ENCODE measurements at places on chromosomes 5 and 9.

DNA sequence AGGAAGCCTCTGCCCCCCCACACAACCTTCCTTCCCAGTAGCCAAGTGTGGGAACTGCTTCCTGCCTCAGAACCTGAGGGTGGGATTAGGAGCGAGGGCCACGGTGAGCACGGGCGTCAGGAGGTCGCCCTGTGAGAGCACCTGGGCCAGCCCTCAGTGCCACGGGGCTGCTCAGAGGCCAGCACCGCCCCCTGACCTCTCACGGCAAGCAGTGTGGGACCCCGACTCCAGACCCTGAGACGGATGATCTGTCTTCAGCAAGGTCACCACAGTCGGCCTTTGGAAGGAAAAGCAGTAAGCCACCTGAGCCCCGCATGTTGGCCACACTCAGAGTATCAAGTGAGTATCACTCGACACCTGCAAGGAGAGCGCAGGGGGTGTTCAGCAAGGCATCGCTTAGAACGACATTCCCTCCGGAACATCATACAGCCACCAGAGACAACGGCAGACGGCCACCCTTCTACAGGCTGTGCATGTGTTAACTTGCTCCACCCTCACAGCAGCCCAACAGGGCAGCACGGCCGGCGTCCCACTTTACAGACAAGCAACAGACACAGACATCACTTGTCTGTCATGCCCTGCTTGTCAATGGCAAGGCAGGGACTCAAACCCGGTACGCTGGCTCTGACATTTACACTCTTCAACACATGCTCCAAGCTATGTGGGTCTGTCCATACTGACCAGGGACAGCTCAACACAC is 50.2 kb downstream of the IPPK start:
- DNase-seq = no peak

DNA sequence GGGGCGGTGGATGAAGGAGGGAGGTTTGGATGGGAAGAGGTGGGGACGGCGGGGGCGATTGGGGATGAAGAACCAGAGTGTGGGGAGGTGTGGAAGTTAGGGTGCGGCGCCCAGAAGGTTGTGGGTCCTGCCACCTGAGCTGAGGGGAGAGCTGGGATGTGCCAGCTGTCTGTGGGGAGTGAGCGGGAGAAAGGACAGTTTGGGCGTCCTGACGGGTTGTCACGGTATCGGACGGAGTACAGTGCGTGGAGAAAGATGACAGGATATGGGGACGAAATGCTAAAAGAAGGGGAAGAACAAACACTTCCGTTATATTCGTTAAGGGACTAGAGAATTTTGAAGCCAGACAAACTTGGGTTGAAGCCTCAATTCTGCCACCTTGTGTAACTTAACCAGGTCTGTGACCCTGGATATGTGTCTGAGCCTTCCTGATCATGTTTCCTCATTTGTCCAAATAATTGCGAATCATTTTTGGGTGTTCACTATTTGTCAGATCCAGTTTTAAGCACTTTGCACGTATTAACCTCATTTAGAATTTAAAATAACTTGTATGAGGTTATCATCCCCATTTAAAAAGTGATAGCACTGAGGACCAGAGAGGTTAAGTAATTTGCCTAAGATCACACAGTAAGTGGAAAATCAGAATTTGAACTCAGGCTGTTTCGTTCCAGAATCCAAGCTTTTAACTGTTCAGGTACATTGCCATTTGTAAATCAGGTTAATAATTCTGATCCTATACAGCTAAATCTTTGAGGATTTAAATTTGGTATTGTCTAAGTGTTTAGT is 689 bp downstream of the CNTRL start:
- no peak for DNase-seq

DNA sequence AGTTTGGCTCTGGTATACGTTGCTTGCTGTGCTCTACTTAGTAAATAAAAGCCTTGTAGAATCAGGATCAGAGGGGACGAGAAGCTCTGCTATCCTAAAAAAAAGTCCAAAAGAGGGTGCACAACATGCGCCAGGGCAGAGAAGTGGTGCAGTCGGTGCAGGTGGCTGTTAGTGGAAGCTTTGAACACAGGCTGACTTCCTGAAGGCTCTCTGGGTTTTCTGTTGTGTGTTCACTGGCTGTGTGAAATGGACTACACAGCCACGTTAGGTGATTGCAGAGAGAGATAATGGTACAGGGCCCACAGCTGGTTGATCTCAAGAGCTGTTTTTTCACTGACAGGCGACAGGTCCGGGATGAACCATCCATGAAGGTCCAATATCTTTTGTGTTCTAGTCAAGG is 167.4 kb downstream of the TMEM167A start:
- DNase-seq = no peak

GRCh38 chr9:19641046-19641445 is 147.8 kb downstream of the SLC24A2 start:
- DNase-seq = no peak

GRCh38 chr5:141757402-141757801 is 75.4 kb upstream of the ARAP3 start:
- DNase-seq = peak; percentile 22

DNA sequence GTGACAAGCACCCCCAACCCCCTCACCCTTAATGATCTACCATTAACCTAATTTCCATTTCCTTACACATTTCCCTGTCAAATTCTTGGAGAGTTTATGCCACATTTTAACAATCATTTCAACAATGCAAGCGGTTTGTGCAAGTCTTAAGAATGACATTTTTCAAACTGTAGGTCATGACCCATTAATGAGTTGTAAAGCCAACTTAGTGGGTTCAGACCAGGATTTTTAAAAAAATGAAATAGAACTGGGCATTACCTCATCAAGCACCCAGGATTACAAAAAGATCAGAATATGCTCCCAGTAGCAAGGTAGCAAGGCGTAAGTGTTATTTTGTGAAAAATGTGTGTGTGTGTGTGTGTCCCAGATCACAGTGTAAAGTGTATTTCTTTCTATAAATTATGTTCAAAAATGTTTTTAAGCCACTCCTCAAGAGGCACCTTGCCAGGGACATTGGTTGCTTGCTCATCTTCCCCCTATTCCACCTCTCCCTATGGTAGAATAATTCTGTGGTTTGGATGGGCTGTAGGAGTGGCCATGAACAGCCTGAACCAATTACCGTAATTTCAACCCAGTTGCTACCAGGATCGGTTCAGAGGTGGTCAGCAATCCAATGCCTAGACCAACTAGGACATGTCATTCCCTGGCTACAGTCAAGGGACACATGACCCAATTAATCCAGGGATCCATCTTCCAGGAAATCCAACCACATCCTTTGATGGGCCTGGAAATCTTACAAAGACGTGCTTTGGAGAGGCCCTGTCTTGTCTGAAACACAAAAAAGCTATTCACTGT is 14.4 kb upstream of the TGFBR1 start:
- no peak for DNase-seq

DNA sequence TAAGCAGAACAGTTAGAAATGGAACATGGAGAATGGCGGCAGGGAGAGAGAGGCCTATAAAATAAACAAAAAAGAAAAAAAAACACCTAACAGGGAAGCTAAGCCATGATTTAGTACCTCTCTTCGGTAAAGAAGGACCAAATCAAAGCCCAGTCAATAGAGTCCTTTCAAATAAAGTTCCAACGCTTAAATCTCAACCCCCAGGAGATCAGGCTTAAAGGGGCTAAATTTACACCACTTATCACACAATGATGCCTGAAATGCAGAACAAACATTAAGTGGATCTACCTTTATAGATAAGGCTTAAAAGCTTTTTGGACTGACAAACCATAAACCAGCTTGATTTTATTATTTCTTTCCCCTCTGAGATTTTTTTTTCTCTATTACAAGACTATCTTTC is 66.3 kb downstream of the PRELID2 start:
- DNase-seq = no peak

DNA sequence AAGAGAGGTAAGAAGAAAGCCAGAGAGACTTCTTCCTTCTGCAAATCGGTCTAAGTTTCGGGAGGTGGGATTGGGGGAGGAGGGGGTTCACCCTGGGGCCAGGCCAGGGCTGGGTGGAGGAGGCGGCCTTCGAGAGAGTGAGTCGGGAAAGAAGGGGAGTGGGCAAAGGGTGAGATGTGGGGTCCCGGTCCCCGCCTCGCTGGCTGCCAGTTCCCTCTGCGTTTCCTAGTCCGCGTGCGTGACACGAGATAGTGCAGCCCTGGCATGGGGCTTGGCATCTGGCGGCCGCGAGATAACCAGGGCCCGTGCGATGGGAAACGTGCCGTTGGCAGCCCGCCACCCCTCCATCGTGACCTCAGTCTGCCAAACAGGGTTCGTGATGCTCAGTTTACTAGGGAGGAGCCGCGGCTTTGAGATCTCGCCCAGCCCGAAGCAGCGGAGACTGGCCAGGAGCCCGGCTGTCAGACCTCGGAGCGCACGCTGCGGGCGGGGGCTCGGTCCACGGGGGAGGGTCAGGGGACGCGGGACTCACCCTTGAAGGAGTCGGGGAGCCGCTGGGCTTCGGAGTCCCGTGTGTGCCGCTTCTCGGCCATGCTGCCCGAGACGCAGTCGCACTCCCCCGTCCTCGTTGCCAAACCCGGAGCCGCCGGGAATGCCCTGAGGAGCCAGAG is at the start of gene STOM:
Gene STOM, minus strand, starts transcription at position 656 of the 671 bp plus-strand sequence. Its CDS starts 63 bp downstream, at position 593.
- DNase-seq = no peak

DNA sequence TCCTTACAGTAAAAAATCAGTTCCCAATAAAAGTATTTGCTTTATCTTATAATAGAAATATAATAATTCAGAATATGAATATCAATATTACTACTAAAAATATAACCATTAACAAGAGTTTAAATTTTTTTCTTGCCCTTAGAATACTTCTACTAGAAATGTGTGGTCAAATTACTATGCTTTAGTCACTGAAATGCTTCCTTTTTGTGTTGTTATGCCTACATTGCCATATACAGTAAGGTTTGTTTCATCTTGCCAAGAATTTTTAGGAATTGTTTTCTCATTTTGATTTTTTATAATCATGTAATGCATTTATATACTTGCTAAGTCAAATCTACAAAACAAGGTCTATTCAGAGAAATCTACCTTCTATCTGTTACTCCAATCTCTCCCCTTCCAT is 181.7 kb downstream of the CDK5RAP2 start:
- no peak for DNase-seq

DNA sequence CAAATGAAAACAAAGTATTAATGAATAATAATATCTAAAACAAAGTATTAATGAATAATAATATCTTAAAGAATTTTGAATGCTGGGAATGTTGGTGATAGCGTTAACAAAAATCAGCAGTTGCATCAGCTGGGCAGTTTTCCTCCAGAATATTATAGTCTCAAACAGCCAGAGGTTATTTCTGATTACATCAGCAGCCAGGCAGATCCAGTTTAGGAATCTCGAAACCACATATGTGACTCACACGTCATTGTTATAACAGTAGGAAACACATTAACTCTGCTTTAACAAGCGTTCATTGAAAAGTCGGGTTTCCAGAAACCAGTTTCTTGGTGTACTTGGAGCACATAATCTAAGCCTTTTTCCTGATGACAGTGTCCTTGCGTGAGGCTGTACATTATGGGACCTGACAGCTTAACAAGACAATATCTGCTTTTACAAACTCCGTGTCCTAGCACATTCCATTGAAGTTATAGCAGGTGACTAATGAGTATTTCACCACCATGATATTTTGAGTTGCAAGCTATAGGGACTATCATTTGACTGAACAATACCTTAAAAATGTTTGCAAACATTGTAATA is 559.5 kb upstream of the KLF4 start:
- DNase-seq = no peak

DNA sequence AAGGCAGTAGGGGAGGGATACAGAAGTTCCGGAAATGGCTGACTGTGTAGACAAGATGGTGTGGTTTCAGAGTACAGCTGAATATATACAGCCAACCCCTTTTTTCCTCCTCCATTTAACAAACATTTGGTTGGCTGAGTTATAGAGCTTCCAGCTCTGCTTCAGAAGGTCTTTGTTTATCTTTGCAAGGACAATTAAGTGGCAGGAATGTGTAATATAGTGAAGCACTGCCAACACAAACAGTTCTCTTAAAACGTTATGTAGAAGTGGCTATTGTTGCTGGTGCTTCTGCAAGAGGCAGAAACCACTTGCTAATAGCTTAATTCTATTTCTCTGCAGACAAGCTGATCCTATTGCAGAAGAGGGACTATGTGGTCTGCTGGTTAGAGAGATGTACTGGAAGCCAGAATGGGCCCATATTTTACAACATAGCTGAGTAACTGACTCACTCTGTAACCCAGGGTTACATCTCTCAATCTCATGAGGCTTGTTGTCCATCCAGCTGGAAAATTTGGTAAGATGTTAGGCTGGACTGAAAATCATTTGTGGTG is 62.7 kb upstream of the OSMR start:
- DNase-seq = no peak

- DNase-seq = no peak
Observed at GRCh38 chr5:57817001-57817453, 334.4 kb upstream of the ACTBL2 start.

DNA sequence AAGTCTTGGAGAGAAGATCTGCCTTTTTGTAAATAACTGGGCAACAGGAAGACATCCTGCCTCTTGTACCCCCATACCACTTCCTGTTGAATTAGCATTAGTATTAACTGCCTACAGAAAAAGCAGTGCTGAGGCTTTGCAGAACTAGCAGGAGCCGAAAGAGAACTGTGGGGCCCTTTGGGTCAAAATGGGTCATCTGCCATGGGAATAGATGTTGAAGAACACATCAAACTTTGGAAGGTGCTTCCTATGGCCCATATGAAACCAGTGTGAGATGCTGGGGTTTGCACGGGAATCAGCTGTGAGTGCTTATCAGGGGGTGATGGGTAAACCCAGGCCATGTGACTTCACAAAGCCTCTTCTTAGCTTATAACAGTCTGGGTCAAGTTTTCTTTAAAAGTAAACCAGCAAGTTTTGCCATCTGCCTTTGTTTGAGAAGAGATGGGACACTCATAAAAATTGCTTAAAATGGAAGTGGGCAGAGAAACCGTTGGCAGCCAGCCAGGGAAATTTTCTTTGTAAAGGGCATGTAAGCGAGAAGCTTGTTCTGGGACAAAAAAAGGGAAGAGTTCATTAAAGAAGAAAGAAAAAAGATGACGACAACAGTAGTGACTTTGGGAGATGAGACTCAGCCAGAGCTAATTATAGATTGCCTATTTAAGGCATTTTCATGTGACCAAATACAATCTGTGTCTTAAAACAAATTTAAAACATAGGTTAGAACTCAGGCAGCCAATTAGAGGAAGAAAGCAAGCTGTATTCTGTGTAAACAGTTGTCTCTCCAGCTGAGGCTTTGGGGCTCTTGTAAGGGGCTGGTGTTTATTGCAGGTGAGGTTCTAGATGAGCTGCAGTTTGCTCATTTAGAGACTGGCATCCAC is 4.4 kb downstream of the SLC25A25 start:
- DNase-seq = no peak

GRCh38 chr5:156528673-156529072 is 201.7 kb downstream of the SGCD start:
- no peak for DNase-seq

- DNase-seq = no peak
Observed at GRCh38 chr9:120970244-120970643, 43.6 kb upstream of the TRAF1 start.

GRCh38 chr9:120901755-120902568 is 24.6 kb downstream of the TRAF1 start:
- no peak for DNase-seq

DNA sequence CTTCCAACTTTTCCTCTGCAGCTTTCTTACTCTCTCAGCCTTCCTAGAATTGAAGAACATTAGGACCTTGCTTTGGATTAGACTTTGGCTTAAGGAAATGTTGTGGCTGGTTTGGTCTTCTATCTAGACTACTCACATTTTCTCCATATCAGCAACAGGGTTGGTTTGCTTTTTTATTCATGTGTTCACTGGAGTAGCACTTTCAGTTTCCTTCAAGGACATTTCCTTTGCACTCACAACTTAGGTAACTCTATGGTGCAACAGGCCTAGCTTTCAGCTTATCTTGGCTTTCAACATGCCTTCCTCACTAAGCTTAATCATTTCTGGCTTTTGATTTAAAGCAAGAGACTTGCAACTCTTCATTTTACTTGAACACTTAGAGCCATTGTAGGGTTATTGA is 153.1 kb downstream of the CCDC192 start:
- DNase-seq = no peak

- DNase-seq = no peak
Observed at GRCh38 chr9:69673311-69673640, 1.1 kb upstream of the APBA1 start.

Measured in neural crest cell (in vitro differentiated cells).